Left cardiac atrium (tissue), 4 donors: ENCODE measurements at places on chromosomes 16 and 17. TPM values are rescaled to one million over a fixed set of nuclear protein-coding genes. Genes with fewer than 3 reads are reported as not detected.

The SLC12A4 gene
- total RNA-seq = 52.0 TPM

The TMED6 gene
- not detected for total RNA-seq

The HS3ST3A1 gene
- 0.27 TPM for total RNA-seq

The GPR179 gene
- 0.09 TPM for total RNA-seq

The NPIPB9 gene
- 0.35 TPM for total RNA-seq

The SLC5A2 gene
- not detected for total RNA-seq

The PABPN1L gene
- not detected for total RNA-seq

The SOX8 gene
- 1.3 TPM for total RNA-seq

The ZMYND15 gene
- 0.39 TPM for total RNA-seq

The SEPTIN1 gene
- total RNA-seq = 2.0 TPM

The ITGB4 gene
- total RNA-seq = 26.9 TPM

The PSMB10 gene
- 64.5 TPM for total RNA-seq

The ACADVL gene
- total RNA-seq = 1,101 TPM

The ZSWIM7 gene
- total RNA-seq = 30.1 TPM

The SLC16A13 gene
- 1.8 TPM for total RNA-seq

The CTRL gene
- 0.76 TPM for total RNA-seq

The NUDT16L1 gene
- 41.0 TPM for total RNA-seq

The APOH gene
- total RNA-seq = 0.34 TPM

The NOTUM gene
- not detected for total RNA-seq

The HEATR9 gene
- total RNA-seq = not detected

The TNK1 gene
- 1.9 TPM for total RNA-seq

The WNT9B gene
- 3.8 TPM for total RNA-seq

The CMTM2 gene
- not detected for total RNA-seq

The NLRC5 gene
- 31.5 TPM for total RNA-seq

The AIPL1 gene
- total RNA-seq = not detected

The KCNJ18 gene
- not detected for total RNA-seq

The NPW gene
- total RNA-seq = 0.84 TPM

The UTS2R gene
- 0.32 TPM for total RNA-seq

The FNDC8 gene
- not detected for total RNA-seq

The TOM1L1 gene
- total RNA-seq = 10.0 TPM

The SMIM5 gene
- 11.4 TPM for total RNA-seq

The ZC3H7A gene
- 28.2 TPM for total RNA-seq

The SDR42E1 gene
- total RNA-seq = 1.4 TPM

The TMEM88 gene
- total RNA-seq = 32.5 TPM

The PKMYT1 gene
- 0.97 TPM for total RNA-seq

The SCNN1B gene
- 0.18 TPM for total RNA-seq

The ASB16 gene
- 8.7 TPM for total RNA-seq

The SYT17 gene
- 0.52 TPM for total RNA-seq

The FBXO39 gene
- 0.12 TPM for total RNA-seq

The HS3ST2 gene
- total RNA-seq = 0.27 TPM

The OTOP2 gene
- total RNA-seq = not detected

The MT1G gene
- 3.6 TPM for total RNA-seq

The GPRC5B gene
- total RNA-seq = 66.3 TPM

The MYO15A gene
- total RNA-seq = 1.1 TPM
